NCI-H2081 treated with DMSO at 0.1 percent for 48 hours (cell line): ENCODE measurements at places on chromosomes 2 and 18.

- DNase-seq: no peak
Measured at GRCh38 chr2:48414640-48414979, 115.3 kb upstream of the STON1 start.

DNA sequence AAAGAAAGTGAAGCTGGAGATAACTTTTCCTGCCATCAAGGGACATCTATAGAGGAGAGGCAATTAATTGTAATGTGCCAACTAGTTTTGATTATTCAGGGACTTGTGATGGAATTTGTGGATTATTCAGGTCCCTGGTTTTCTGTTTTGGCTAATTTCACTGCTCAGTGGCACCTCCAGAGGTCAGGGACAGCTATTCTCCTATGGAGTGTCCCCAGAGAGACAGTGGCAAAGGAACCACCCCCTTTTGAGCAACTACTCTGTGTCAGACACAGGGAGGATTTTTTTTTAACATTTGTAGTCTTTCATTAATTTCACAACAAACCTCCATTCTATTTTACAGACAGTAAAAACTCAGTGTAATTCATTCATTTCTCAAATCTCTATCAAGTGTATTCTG is 206.0 kb upstream of the SPRED2 start:
- no peak for DNase-seq

DNA sequence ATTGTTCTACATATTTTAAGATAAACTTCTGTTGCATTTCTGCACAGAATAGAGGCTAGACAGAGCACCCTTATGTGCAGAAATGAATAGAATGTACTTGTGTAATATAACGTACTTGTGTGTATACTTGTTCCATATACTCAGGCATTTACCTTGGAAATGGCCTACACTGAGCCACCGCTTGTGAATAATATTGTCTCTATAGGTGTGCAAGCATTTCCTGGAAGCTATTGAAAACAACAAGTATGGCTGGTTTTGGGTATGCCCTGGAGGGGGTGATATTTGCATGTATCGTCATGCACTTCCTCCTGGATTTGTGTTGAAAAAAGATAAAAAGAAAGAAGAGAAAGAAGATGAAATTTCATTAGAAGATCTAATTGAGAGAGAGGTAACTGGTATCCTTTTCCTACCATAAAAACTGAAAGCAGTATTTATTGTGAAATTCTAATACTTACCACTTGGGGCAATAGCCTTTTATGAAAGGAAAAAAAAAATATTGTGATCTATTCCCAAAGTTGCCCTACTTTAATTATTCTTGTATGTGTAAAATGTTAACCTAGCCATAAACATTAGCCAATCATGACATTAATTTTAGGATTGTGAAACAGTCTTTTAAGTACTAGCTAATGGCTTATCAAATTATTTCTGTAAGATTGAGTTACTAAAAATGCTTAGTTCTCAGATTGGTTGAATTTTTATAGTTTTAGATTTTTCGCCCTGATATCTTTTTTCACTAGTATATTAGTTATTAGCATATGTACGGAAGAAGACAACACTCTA is 18.0 kb downstream of the ZC3H15 start:
- peak; percentile 32 for DNase-seq

DNA sequence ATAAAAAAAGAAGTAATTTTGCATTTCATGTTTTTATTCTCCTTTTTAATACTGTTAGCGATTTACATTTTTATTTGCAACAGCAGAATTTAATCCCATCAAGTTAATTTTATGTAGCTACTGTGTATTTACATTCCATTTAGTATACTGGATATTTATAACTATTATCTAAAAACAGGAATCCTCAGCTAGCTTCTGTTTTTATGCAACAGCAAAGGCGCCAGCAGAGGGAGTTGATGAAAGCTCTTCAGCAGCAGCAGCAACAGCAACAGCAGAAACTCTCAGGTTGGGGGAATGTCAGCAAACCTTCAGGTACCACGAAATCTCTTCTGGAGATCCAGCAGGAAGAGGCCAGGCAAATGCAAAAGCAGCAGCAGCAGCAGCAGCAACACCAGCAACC is 26.2 kb upstream of the SNORC start:
- no peak for DNase-seq

- DNase-seq: no peak
Measured at GRCh38 chr18:9038277-9038871, 64.1 kb upstream of the NDUFV2 start.

DNA sequence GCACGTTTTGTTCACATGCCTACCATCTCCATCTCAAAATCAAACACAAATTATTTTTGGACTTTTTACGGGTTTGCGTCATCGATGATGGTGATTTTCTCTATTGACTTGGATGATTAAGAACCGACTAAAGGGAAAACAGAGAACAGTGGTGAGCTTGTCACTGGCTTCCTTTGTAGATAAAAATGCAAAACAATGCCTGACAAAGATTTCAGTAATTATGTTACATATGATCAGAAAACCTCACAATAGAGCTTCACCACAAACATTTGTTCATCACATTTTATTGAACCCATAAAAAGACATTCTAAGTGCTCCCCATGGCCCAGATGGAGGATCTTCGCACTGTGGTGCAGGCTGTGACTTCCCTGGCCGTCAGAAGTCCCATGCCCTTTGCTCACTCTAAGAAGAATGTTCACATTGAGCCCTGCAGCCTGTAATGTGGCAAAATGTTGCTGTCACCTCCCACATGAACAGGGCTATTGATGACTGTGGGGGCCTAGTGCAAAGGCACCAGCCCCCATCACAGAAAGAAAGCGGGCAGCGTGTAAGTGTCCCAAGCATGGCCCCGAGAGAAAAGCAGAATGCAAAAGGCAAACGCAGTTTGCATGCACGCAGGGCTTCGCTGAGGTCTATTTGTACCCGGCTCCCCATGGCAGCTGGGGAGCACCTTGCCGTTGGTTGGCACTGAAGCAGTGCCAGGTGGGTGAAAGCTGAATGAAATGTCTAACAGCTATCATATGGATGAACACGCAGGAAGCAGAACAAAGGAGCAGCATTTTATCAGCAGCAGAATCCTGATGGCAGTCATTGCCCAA is 60.6 kb downstream of the BCL2 start:
- no peak for DNase-seq

DNA sequence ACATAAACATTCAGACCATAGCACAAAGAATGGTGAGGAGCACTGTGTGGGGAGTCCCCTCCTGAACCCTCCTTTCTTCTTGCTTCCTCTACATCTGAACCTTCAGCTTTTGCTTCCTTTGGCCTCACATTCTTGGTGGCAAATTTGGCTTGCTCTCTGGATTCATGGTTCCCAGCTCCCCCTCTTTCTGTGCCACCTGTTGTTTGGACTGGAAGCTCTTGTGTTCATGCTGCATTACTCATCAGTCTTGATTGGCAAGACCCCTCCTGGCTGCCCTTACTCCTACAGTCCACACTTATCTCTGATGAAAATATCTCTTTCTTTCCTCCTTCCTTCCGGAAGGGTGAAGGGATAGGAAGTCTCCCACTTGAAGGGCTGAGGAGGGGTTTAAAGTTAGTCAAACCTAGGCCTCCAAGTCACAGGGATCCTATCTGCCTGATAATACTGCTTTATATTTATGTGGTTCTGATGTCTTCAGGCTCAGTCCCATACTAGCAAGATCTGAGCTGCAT is 70.0 kb downstream of the MYO3B start:
- DNase-seq: no peak

GRCh38 chr2:151007365-151007764 is 254.3 kb downstream of the RBM43 start:
- DNase-seq: no peak

GRCh38 chr2:185984670-185985069 is 246.1 kb downstream of the FSIP2 start:
- DNase-seq: no peak

- DNase-seq: no peak
Measured at GRCh38 chr2:224377751-224378700, 23.9 kb downstream of the FAM124B start.

DNA sequence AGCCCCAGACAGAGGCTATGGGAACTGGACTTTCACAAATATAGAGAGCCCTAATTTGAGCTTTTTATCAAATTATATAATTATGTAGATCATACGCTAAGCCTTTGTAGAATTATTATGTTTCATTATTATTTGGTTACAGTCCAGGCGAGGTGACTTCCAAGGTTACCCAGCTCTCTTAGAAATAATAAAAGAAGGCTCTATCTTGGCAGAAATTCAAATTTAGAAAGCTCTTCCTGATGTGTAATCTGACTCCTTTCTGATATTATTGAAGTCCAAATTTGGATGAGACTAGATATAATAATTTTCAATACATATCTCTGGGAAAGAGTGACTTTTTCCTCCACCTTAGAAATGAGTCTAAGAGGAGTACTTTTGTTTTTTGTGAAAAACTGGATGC is 4.8 kb upstream of the SLC38A11 start:
- DNase-seq: no peak

DNA sequence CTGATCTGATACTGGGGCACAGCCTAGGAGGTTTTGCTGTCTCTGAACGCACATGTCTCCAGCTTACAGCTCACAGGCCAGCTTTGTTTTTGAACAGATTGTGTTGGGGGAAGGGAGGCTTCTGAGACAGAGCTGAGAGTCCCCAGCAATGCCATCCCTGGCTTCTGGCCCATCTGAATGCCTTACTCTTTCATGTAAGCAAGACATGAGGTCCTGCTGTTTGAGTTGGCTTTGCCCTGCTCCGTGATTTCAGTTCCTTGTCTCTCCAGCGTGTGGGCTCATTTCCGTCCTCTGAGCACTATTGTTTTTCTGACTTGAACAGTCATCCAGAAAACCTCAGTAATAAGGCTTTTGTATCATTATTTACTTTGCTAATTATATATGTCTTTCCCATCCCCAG is 194.9 kb upstream of the TNP1 start:
- no peak for DNase-seq

DNA sequence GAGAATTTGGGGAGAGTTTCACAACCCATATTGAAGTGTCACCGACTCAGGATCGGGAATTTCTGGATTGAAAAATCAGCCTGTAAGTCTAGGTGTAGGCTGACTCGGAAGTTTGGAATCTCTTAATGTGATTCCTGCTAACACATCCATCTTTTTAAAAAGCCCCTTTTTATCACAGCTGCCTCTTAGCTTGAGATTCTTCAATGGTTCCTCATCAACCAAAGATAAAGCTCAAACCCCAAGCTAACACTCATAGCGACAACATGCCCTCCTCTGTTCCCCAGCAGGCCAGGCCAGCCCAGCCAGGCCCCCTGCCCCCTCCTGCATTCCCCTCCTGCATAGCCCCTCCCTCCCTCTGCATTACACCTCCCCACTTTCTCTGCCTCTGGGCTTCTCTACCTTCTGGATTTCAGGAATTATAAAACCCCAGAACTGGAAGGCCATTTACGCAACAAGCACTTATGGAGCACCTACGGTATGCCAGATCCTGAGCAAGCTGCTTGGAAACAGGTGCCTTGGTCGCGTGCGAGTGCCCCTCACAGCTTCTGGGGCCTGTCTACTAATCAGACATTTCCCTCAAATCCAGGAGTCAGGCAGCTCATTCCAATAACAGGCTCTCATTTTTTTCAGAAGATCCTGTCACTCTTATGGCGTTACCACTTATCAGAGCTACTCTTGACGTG is 63.4 kb downstream of the EMX1 start:
- no peak for DNase-seq

DNA sequence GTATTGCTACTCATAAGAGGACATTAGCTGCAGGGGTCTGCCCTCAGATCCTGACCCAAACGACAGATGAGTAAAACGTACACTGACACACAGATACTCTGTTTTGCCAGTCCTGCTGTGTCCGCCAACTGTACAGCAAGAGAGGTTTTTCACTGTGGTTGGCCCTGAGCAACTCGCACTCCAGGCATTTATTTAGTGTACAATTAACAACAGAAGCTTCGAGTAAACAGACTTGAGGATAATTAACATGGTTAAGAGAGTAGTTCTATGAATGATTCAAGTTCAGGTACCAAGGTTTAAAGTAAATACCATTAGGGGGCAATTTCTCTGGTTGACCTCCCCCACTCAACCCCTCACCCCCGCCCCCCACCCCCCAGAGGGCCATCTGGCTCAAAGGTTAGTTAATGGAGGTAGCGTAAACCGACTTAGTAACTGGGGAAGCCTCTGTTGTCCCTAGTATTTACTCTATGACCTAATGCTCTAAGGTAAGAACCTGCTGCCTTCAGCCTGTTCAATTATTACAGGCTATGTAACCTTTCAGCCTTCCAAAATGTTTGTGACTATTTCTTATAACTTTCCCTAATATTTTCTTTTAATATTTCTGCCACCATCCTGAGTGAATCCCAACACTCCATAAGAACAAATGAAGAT is 103.9 kb upstream of the XIRP2 start:
- peak; percentile 48 for DNase-seq

- DNase-seq: no peak
Measured at GRCh38 chr2:2146220-2146619, 184.9 kb downstream of the MYT1L start.

DNA sequence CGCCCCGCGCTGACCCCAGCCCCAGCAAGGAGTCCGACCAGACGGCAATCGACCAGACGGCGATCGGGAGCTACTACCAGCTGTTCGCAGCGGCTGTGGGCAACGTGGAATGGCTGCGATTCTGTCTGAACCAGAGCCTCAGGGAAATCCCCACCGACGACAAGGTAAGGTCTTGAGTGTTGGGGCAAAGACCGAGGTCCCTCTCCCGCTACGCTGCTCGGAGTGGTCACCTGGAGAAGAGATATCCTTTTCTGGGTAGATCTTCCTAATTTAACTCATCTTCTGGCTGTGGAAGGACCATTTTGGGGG is 704 bp downstream of the ANKRD53 start:
- no peak for DNase-seq

GRCh38 chr2:110662560-110662959 is 15.3 kb downstream of the BUB1 start:
- DNase-seq: no peak

GRCh38 chr2:127365211-127365643 is 22.5 kb downstream of the MAP3K2 start:
- no peak for DNase-seq

GRCh38 chr2:48207201-48207641 is 300.9 kb upstream of the FBXO11 start:
- no peak for DNase-seq

DNA sequence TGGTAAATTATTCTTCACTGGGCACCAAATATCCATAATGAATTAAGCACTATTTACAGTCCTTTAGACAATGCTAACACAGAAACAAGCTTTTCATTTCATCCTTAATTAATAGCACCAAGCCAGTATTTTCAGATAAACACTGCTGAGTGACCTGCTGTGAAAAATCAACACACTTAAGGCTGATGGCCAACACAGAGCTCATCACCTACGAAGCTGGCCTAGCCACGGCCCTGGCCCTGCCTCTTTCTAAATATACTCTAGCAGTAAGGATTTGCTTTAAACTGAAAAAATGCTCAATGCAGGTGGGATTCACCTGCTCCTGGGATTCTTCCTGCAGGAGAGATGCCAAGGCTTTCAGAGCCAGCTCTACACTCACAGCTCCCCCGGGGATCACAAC is 18.4 kb downstream of the CYB5A start:
- DNase-seq: no peak

GRCh38 chr2:160434254-160434948 is 59.2 kb downstream of the RBMS1 start:
- DNase-seq: no peak
